ENCODE measurements at places on chromosomes 7 and 10.

DNA sequence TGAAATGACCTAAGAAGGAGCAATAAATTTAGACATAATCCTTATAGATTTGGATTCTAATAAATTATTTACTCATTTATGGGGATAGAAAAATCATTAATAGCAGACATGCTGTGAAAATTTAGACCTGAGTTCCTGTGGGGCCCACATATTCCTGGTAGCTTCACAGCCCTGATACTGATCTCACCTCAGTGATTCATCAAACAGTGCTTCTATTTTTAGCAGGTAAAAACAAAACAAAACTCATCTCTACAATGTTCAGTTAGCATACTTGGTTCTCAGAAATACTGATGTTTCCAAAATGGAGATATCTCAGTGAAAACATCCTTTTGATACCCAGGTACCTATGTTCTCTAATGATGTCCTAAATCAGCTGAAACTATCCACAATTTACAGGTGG lies 841.1 kb upstream of the SORCS1 start:
- no peak for DNase-seq

DNA sequence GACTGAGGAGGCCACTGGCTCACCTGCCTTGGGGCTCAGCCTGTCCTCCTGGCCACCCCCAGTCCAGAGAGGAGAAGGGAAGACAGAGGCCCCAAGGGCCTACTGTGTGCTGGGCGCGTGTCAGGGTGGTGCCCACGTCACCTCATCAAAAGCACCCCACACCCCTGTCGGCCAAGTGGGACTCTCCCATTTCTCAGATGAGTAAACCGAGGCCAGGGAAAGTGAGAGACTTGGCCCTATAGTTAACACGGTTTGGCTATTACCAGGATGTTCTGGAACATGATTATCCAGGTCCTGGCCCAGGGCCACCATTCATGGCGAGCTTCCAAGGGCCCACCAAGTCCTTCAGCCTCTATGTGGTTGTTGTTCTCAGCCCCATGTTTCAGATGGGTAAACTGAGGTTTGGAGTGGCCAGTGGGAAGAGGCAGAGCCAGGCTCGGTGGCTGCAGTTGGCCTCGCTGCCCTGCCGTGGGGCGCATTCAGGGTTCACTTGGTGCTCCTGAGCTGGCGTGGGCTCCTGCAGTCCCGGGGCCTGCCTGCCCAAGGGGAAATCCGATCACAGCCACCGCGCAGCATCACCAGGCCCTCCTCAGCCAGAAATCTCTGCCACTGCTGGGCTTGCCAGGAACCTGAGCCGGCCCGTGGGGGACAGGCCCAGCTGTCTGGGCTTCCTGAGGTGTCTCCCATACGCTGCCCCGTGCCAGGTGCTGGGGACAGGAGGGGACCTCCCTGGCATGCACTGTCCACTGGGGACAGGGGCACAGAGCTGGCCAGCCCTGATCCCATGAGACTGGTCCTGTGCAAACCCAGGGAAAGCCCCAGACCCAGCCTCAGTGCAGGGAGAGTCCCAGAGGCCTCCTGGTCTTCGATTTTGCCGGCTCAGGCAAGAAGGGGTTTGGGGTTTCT lies 117.7 kb upstream of the TNRC18 start:
- no peak for DNase-seq

DNA sequence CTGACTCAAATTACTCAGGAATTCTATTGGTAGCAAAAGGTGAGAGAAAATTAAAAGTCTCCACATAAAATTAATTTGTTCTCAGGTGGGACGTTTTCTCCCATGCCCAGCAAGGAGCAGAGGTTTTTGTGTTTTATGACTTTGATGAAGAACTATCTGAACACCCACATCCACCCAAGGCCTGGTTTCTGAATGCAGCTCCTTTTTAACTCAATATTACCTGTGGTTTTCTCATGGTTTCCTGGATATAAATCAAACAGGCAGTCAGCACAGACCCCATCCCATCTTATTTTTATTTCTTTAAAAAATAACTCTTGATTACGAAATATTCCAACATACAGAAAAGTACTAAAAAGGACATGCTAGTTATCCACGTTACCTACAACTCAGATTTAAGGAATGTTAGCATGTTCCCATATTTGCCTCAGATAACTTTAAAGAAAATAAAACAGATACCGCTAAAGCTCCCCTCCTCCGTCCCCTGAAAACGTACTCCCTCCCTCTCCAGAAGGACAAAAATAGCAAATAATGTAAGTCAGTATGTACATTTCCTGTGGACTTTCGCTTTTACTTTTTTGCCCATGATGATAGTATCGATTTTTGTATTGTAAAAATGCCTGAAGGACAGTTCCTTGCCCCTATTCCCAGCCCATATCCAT lies 43.4 kb downstream of the GLI3 start:
- DNase-seq, result no peak

GRCh38 chr7:12741951-12742575 lies 54.6 kb downstream of the ARL4A start:
- DNase-seq, result no peak

- DNase-seq, result no peak
Measured at GRCh38 chr7:25562673-25563182, 334.4 kb upstream of the NPVF start.

DNA sequence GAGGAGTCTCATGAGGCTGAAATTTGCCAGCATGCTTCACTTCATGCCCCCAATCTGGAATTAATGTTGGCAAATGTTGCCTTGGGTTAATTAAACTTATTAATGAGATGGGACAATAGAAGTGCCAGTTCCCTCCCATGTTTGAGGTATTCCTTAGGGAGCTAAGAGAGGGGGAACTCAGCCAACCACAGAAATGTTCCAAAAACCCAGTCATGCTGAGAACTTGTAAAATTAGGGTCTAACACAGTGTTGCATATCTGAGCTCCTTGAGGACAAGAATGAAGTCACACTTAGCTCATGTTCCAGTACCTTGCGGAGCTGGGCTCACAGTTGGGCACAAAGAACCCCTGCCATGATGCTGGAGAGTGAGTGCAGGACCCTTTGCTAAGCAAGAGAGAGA lies 89.4 kb downstream of the OAT start:
- DNase-seq, result no peak

- DNase-seq, result no peak
Measured at GRCh38 chr7:129898502-129899160, 54.1 kb downstream of the UBE2H start.

DNA sequence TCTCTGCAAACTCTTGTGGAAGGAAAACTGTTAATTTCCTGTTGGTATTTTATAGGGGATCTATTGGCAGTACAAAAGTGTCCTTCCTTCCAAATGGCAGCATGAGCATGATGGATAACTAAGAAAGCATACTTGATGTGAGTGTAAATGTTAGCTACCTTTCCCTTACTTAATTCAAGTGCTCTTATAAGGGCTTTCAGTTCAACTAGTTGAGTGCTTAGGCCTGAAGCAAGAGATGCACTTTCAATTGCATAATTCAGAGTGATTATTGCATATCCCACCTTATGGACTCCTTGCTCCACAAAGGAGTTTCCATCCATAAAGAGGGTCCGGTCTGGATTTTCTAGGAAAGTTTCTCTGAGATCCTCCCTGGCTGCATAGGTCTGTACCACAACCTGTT lies 56.3 kb upstream of the CYP2C8 start:
- DNase-seq, result no peak

DNA sequence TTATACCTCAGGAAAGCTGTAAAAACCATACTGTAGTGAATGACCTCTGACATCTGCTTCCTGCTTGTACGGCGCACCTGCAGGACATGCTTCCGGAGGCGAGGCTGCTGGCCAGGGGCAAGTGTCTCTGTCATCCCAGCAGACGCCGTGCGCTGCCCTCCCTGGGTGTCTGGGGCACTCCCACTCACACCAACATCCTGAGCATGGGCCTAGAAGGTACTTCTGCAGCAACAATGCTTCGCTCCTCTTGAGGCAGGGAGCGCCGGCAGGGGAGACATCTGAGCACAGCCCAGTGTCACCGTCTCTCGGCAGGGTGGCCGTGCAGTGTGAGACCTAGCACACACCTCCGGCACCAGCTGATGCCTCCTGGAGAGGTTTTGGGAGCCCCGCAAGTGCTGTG lies 269.2 kb downstream of the MAD1L1 start:
- DNase-seq, result no peak

GRCh38 chr7:86748843-86749719 lies 105.4 kb downstream of the GRM3 start:
- no peak for DNase-seq

- no peak for DNase-seq
Measured at GRCh38 chr10:13331646-13332045, 16.4 kb downstream of the SEPHS1 start.

DNA sequence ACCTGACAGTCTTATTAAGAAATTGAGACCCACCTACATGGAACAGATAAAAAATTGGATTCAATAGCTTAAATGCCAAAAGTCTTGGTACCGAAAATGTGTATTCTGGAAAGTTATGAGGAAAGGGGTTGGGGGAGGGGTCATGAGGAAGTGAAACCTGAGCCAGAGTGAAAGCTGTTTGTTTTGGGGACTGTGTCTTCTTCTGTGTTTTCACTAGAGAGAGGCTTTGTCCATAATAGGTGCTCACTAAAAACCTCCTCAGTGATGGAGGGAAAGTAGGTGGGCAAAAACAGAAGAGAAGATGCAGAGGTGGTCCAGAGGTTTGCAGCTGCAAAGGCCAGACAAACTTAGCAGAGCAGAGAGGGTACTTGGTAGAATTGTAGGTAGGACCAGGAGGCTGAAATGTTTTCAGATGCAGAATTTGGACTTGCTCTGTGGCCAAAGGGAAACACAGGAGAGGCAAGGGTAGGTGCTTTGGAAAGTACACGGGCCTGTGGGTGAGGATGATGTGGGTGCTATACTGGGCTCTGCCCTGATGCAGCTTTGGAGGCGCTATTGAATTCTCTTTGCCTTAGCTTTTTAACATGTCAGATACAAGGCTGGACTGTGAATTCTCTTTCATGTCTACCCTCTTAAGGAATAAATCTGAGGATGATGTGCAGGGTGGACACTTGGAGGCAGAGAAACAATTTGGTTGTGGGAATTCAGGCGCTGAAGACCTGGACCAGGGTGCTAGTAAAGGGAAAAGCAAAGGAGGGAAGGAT lies 254.6 kb downstream of the PTEN start:
- DNase-seq, result no peak

- DNase-seq, result no peak
Measured at GRCh38 chr7:46786221-46786954, 795.5 kb downstream of the TNS3 start.

DNA sequence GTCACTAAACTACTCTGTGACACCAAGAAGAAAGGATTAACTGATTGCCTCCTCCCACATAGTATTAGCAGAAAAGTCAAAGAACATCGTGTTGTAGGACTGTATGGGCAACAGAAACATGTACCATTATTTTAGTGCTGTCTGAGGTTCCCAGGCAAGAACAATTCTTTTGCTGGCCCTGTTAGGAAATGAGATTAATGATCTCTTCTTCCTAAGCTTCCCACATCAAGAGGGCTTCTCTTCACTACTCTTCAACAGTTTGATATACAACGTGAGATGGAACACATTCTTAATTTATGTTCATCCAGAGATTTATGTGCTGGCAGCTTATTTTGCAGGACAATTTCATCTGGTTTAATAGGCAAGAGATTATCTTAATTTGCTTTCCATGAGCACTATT lies 219.6 kb downstream of the DOCK4 start:
- DNase-seq, result no peak

DNA sequence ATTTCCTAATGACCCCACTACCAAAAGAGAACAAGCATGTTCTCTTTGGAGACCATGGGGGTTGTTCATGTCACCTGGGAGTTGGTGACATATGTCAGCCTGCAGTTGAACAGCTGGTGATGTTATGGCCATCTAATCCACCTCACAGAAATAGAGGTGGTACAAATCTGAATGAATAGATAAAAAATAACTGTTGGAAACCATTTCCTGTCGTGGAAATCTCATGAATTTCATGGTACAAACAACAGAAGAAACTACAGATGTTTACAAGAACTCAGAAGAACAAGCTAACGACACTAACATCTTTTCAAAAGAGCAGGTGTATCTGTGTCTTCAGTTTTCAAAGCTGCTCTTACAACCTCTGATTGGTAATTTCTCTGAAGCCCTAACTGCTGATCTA lies 81.3 kb downstream of the RAPGEF5 start:
- no peak for DNase-seq

DNA sequence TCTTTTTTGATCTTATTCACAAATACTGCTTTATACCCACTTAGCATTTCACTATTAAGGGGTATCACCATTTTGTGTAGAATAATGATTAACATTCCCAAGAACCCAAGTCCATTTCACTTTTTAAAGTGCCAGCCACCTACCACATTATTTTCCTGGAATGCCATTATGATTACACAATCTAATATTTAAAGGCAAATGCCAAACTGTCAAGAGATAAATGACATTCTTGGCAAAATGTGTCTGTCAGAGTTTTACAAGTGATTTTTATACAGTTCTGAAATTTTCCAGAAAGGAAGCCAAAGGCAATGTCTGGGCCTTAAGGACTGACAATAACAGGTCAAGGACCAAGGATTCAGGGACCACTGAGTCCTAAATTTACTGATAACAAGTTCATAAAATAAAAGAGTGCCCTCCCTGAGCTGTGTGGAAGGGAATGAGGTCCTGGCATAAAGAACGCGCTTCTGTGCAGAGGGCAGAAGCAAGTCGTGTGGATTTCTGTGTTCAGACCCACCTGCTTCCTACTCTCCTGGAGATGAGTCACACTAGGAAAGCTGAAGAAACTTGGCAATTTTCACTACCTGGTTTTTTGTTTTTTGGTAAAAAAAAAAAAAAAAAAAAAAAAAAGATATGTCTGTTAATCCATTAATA lies 66.5 kb downstream of the UBE2H start:
- no peak for DNase-seq

- DNase-seq, result no peak
Measured at GRCh38 chr10:73183667-73184281, 15.9 kb downstream of the FAM149B1 start.

DNA sequence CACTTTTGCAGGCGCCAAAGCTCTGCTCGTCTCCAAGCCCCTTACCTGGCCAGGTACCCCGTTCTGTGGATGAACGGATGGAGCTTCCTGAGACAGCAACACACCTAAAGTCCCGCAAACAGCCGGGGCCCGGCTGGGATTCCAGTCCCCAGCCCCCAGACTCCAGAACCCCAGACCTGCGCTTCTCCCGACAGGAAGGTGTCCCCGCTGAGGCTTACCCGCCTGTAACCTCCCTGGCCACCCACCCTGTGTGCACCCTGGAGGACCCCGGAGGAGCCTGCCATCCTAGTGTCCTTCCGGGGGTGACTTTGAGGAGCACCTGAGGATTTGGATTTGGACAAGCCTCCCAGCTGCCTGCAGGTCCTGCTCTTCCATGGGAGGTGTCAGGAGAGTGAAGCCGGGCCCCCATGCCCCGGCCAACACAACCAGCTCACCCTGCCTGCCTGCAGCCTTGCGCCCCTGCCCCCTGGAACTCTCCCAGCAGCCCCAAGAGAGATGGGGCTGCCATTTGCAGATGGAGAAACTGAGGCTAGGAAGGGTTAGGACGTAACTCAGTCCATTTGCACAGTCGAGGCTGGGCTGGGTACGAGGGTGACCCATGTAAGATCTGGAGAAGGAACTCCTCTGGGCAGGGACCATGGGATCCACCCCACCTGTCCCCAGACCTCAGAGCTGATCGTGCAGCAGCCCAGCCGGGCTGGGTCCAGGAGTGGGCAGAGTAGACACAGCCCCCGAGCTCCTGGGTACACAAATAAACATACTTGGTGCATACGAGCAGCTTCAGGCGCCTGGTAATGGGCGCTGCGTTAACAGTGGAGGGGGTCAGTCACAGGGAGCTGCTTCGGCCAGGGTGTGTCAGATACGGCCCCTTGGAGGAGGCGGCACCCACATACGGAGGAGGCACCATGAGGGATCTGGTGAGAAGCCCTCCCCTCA lies 31.9 kb downstream of the UNCX start:
- DNase-seq, result no peak

- DNase-seq, result no peak
Measured at GRCh38 chr10:127875916-127876315, 16.8 kb downstream of the CLRN3 start.

GRCh38 chr10:88103576-88103975 lies 240.2 kb downstream of the PTEN start:
- no peak for DNase-seq
